ENCODE measurements at places on chromosomes 2 and 18. TPM values are rescaled to one million over a fixed set of nuclear protein-coding genes. Genes with fewer than 3 reads are reported as not detected.

REG3A gene
- total RNA-seq, result not detected

ALLC gene
- total RNA-seq, result not detected

COPS7B gene
- total RNA-seq, result 29.1 TPM

SNTG2 gene
- total RNA-seq, result not detected

E2F6 gene
- total RNA-seq, result 12.5 TPM

TMEM185B gene
- 18.3 TPM for total RNA-seq

FBXO36 gene
- total RNA-seq, result 1.9 TPM

HAAO gene
- 0.48 TPM for total RNA-seq

RBM44 gene
- 0.14 TPM for total RNA-seq

SETBP1 gene
- 9.8 TPM for total RNA-seq

DAW1 gene
- total RNA-seq, result 0.39 TPM

TDRD15 gene
- not detected for total RNA-seq

POTEE gene
- total RNA-seq, result 0.07 TPM

C2orf78 gene
- total RNA-seq, result not detected

PER2 gene
- 2.2 TPM for total RNA-seq

RTKN gene
- total RNA-seq, result 188 TPM

TFCP2L1 gene
- 13.8 TPM for total RNA-seq

COL3A1 gene
- total RNA-seq, result 0.24 TPM

REG3G gene
- total RNA-seq, result not detected

LAMA1 gene
- 7.5 TPM for total RNA-seq

HDAC4 gene
- 7.5 TPM for total RNA-seq

ALPG gene
- total RNA-seq, result not detected

CSRNP3 gene
- total RNA-seq, result 1.5 TPM

GPR75 gene
- 2.2 TPM for total RNA-seq

STK11IP gene
- 20.9 TPM for total RNA-seq

ABCG8 gene
- not detected for total RNA-seq

KIAA2012 gene
- not detected for total RNA-seq

CPO gene
- total RNA-seq, result not detected

MAL gene
- total RNA-seq, result not detected

ANKRD36C gene
- total RNA-seq, result 13.5 TPM

ANKRD62 gene
- total RNA-seq, result not detected

CREG2 gene
- 1.1 TPM for total RNA-seq

CCDC102B gene
- 0.20 TPM for total RNA-seq

FBLN7 gene
- 0.04 TPM for total RNA-seq

TUBA4B gene
- total RNA-seq, result not detected

CIB4 gene
- total RNA-seq, result not detected

SCN9A gene
- total RNA-seq, result 0.85 TPM

GKN2 gene
- not detected for total RNA-seq

POLR1A gene
- 27.3 TPM for total RNA-seq

TUBB8B gene
- 0.67 TPM for total RNA-seq

TANC1 gene
- 28.0 TPM for total RNA-seq

VAMP5 gene
- 1.6 TPM for total RNA-seq

HTR2B gene
- not detected for total RNA-seq

GYPC gene
- total RNA-seq, result not detected

ABCA12 gene
- 2.8 TPM for total RNA-seq

KIDINS220 gene
- 26.6 TPM for total RNA-seq

TM4SF20 gene
- not detected for total RNA-seq

MARCHF7 gene
- 98.1 TPM for total RNA-seq

PSMG2 gene
- total RNA-seq, result 91.4 TPM

LCT gene
- not detected for total RNA-seq

Data from foreskin keratinocyte (primary cell).